ENCODE measurements at places on chromosomes 11 and 22.

GRCh38 chr11:105861225-105861624 lies 160.8 kb downstream of the MSANTD4 start:
- no peak for DNase-seq

- DNase-seq: no peak
Observed at GRCh38 chr22:29973269-29973668, 90.3 kb downstream of the MTMR3 start.

DNA sequence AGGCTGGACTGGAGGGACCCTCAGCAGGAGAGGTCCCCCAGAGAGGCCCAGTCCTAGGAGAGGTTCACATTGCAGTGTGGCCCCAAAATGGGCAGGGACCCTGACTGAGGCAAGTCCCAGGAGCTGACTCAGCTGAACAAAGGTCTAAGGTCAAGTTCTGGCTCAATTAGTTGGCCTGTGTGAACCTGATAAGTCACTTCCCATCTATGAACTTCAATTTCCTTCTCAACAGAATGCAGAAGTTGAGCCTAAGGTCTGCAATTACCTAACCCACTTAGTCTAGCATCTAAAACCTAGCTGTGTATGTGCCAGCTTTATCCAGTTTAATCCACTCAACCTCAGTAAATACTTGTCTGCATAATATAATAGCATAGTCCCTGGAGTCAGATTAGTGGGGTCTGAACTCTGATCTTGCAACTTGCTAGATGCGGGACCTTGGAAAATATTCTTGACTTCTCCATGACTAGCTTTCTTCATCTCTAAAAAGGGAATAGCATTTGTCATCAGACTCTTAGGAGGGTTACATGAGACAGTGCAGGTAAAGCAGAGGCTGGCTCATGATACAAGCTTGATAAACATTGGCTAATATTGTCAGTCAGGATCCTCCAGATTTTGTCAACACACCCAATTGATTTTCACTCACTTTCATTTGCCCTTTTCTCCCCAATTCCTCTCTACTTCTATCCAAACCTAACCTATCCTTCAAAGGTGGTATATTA lies 465.5 kb downstream of the INSC start:
- DNase-seq: no peak

DNA sequence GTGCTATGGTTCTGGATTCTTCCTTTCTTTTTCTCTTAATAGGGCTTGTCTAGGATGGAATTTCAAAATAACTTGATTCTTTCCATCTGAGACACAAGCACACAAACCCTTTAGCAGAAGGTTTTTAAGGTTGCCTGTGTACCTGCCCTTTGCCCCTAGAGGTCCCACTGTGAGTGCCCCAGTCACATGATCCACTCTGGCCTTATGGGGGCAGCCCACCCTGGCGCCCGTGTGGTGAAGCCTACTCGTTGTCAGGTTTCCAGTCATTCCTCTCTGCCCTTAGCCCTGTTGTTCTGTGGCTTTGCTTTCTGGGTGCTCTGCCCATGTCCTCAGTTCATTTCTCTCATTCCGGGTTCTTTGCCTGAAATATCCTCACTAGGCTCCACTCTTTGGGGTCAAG lies 51.8 kb downstream of the ZNRF3 start:
- DNase-seq: no peak

- DNase-seq: no peak
Observed at GRCh38 chr11:110131386-110132123, 38.4 kb downstream of the ZC3H12C start.

DNA sequence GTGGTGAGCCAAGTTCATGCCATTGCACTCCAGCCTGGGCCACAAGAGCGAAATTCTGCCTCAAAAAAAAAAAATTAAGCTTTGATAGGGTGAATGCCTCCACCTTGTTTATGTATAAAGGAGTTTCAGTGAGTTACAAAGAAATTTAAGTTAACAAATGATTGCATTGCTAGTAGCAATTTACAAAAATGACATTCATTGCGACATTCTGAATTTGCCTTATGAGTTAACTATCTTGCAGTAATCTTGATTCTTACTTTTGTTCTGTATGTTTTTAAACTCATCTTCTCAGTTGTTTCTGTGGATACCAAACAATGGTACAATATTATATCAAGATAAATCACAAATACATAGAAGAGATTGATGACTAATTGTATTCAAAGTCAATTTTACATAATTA lies 207.0 kb downstream of the DDX10 start:
- DNase-seq: no peak

GRCh38 chr11:9802291-9802861 lies 138.5 kb downstream of the SWAP70 start:
- DNase-seq: no peak

DNA sequence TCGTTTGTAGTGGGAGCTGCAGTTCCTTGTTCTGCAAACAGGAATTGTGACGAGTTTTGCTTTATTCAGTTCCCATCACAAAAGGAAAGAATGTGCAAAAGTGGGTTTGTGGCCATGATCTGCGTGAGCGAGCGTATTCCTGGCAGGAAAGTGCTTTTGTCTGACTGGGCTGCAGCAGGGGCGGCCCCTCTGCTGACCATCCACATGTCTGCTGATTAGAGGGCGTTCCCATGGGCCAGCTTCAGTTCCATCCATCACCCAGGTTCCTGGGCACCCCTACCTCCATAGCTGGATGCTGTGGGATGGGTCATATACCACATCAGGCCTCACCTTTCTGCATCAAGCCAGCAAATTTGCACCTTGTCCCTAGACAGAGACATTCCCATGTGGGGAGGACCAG lies 28.9 kb upstream of the GAL start:
- DNase-seq: no peak

GRCh38 chr11:11406652-11407051 lies 53.6 kb upstream of the CSNK2A3 start:
- no peak for DNase-seq

DNA sequence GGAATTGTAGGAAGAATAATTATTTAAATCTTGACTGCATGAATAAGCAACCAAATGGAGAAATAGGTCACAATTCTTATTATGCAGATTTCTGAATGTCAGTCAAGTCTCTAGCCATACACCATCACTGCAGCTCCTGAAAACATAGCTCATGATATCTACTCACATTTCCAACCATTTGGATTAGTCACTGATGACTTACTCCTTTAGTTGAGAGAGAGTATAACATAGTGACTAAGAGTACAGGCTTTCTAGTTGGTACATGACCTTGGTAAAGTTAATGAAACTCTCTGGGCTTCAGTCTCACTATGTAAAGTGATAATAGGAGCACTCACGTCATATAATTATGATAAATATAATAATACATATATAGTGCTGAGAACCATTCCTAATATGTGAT lies 265.2 kb downstream of the KCNA4 start:
- no peak for DNase-seq

DNA sequence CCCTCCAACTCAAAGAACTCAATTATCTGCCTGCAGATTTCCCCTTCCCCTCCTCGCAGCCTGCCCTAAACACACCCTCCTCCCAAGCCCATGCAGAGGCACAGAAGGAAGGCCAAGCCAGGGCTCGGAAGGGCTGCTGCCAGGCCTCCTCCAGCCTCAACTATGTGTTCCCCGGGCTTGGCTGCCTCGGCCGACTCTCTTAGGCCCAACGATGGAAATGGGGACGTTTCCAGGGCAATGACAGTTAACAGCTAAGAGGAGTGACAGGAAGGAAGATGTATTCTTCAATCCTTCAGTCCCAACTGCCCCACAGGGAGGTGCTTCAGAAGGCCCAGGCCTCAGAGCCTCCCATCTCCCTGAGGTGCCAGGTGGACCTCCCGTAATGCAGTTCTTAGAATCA lies 104.0 kb upstream of the AKIP1 start:
- no peak for DNase-seq

GRCh38 chr11:82174610-82175009 lies 559.1 kb downstream of the FAM181B start:
- DNase-seq: no peak

DNA sequence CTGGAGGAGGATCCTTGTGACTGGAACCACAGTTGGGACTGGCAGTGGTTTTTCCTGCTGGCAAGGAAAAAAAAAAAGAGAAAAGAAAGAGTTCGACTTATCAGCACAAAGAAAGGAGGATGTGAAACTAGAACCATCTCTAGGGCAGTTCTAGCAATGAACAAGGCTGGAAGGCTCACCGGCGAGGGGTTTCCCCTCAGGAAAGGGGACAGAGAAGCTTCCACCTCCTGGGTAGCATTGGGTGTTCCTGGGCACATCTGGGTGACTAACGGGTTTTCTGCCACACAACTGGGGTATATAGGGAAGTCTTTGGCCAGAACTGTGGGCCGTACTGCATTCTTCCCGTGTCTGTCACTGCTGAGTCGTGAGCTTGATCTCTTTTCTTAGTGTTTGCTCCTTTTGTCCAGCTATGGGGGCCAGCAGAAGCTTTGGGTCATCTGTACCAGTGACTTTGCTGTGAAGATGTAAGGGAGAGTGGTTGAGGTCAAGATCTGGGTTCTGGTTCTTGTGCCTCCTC lies 109.4 kb upstream of the OR4B1 start:
- DNase-seq: no peak

GRCh38 chr11:45934580-45935318 lies 12.3 kb downstream of the LARGE2 start:
- no peak for DNase-seq

- no peak for DNase-seq
Observed at GRCh38 chr22:48489551-48490499, 1337.8 kb downstream of the BRD1 start.

- DNase-seq: no peak
Observed at GRCh38 chr11:75508051-75508561, 17.6 kb downstream of the GDPD5 start.

DNA sequence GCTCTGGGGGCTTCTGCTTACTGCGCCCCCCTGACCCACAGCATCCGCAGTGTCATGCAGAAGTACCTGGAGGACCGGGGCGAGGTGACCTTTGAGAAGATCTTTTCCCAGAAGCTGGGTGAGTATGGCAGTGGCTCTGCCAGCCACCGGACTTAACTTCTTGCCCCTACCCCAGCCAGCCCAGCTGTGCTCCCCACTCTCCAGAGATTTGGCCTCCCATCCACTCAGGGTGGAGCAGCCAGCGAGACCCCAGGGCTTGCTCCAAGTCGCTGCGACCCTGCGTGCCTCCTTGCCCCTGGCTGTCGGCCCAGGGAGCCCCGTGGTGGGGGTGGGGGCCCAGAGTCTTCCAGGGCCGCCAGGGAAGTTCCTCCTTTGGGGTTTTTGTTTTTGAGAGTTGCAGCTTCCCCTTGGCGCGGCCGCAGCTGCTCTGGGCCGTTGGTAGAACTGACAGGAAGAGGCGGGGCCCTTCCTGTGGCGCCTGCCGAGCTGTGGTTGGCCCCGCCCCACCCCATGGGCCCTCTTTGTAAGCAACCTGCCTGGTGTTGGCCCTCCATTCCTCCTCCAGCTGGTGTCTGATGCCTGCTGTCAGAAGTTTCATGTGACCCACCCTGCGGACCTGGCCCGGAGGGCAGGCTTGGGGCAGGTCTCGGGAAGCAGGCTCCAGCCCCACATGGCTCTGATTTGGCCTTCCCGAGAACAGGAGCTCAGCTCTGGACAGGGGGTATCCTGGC lies 11.1 kb downstream of the GRK2 start:
- peak; percentile 56 for DNase-seq

GRCh38 chr11:124970925-124971324 lies 16.9 kb downstream of the CCDC15 start:
- no peak for DNase-seq

- peak; percentile 59 for DNase-seq
Observed at GRCh38 chr11:60775420-60775961, 9.6 kb upstream of the MS4A10 start.

GRCh38 chr11:76038608-76039007 lies 167.7 kb downstream of the WNT11 start:
- DNase-seq: no peak

GRCh38 chr11:107545101-107545514 lies 20.4 kb downstream of the ALKBH8 start:
- no peak for DNase-seq
